Stimulated activated CD8-positive, alpha-beta memory T cell treated with anti-CD3 and anti-CD28 coated beads, Interleukin-2, amount 100 ng/mL, for 1 hour (primary cell): ENCODE measurements at places on chromosomes 2 and 18.
A peak's percentile ranks its signal among the peaks of the same experiment; 100 is the strongest.

DNA sequence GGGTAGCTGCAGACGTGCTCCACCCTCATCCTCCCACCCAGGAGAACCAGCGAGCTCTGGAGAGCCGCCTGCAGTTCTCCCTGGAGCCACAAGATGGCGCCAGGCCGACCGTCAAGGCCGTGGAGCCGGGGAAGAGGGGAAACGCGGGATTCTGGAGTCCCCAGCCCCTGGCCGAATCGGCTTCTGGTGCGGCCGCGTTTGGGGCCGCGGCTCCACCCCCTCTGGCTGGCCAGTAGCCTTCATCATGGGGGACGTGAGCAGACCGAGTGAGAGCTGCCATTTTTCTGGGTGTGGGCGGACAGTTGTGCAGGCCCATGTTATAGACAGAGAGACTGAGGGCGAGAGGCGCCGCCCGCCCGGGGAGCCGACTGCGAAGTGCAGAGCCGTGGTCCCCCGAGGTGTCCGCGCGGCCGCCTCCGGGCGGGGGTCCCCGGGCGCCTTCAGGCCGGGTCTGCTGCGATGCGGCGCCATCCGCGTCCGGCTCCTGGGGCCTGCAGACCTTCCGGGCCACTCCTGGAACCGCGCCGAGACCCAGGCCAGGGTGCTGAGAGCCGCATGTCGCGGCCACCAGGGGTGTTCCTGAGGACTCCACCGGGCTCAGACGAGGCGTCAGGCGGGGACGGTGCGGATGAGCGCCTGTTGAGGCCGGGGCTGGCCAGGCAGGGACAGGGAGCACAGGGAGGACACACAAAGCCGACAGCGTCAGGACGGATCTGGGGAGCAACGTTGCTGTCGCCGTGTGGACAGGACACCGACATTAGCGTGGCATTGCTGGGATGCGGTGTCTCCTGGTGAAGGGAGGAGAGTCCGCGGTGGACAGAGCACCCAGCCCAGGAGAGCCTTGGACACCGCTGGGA, 418.2 kb upstream of the HS6ST1 start:
- peak; percentile 9 for DNase-seq

GRCh38 chr2:67760995-67761394, 301.8 kb downstream of the C1D start:
- DNase-seq = no peak

DNA sequence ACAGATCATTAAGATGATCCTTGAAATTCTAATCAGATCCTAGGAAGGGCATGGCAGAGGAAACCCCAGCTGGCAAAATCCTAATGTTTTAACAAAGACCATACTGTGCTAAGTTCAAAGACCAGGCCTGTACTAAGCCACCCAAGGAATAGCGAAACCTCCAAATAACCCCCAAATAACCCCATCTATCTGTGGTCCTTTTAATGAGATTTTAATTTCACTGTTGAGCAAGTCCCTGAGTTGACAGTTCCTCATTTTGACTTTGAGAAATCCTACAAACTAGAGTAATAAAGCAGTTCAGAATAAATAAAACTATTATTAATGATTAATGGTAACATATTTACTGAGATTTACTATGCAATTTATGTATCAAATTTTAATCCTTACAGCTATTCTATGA, 259.8 kb downstream of the STK39 start:
- no peak for DNase-seq

- DNase-seq = no peak
These were observed 20.4 kb upstream of the MTERF4 start for GRCh38 chr2:241122376-241123002.

GRCh38 chr2:241741016-241741415, 6.6 kb downstream of the D2HGDH start:
- DNase-seq = no peak

DNA sequence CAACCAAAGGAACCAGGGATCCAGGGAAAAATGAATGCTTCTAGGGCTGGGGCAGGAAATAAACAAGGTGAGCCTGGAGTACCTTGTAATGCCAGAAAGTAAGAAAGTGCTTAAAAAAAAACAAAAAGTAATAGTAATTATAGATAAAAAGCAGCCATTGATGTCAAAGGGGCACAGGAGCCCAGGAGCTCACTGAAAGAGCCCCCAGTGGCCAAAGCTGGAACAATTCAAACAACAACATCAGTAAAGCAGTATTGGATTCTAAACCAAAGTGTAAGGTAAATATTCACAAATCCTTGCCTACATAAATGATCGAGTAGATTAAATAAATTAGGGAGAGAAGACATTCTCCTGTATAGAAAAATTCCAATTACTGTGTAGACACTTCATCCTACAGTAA, 114.3 kb upstream of the ARL4C start:
- DNase-seq = no peak

- DNase-seq = no peak
These were observed 1779.7 kb upstream of the CELF4 start for GRCh38 chr18:39345321-39345720.

- DNase-seq = no peak
These were observed 60.8 kb upstream of the TXNDC2 start for GRCh38 chr18:9824952-9825371.

DNA sequence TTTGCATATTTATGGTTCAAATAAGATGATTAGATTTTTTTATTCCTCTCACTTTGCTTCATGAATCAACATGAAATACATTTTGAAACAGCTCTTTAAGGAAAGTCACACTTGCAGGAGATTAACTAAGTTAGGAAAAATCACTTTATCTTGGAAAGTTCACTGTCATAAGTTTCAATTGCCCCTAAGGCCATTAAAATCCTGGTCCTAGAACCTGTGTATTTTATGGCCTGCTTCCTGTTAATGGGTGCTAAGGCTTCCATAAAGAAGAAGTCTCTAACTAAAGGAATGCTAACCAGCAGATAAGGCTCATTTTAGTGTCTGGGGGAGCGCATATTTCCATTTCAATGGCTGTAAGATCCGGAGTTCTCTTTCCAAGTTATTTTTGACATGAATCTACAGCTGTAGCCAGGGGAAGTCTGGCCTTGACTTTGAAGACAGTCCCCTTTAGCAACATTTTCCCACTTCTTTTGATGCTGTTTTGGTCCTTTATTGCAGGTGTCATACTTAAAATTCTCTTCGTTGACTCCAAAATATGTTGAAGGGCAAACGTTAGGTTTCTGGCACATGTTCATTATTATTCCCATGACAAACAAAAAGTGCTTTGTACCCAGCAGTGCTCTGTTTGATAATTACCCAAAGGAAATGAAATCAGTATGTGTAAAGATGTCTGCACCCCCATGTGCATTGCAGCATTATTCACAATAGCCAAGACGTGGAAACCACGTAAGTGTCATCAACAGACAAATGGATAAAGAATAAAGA, 34.4 kb upstream of the SH3BP4 start:
- DNase-seq = no peak

DNA sequence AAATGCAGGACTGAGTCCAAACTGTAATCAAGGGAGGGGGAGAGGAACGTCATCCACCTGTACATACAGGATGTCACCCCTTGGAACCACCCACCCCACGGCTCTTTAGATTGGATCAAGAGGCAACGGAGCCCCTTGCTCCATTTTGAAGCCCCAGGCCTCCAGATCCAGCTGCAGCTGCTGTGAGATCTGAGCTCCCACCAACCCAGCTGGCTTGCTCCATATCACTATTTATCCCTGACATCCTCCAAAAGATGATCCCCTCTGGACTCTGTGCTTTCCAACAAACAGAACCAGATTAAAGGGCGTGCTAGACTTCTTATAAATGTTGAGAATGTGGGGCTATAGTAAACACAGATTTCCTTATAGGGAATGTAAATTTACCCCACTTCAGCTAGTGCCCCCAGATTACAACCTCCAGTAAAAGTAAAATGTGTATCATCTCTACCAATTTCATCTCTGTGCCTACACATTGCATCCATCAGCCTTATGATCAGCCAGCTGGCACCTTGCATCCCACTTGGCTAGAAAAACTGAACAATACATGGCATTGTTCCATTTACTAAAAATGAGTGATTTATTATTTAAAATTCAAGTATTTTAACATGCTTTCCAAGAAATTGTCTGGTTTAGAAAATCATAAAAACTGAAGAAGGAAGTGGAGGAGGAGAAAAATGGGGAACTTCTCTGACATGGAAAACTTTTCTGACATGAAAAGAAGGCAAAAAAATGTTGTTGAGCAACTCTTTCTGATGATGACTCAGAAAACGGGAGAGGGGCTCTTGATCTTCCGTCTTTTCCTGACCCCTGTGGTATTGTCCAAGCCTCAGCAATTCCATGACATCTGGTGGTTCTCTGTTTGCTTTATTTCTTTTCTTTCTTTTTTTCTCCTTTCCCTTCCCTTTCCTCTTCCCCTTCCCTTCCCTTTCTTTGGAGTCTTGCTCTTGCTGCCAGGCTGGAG, 262.6 kb upstream of the THUMPD2 start:
- no peak for DNase-seq

DNA sequence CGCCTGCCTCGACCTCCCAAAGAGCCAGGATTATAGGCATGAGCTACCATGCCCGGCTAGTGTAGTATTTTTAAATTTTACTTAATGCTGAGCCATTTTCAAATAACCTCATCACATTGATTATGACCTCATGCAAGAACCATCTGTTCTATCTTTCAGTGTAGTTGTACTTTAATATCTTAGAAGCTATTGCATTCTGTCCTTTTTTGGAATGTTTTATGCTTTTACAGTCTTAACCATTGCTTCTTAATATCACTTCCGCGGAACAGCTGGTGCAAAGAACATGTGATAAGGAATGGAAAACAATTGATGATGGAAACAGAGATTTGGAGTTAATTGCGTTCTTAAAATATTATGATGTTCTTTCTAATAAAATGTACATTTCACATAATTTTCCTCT, 2.7 kb downstream of the GEN1 start:
- no peak for DNase-seq

GRCh38 chr2:189302274-189302948, 122.8 kb upstream of the COL5A2 start:
- no peak for DNase-seq

- no peak for DNase-seq
These were observed 34.5 kb downstream of the TMEM182 start for GRCh38 chr2:102796337-102796736.

GRCh38 chr18:10314066-10314465, 140.4 kb upstream of the APCDD1 start:
- no peak for DNase-seq

DNA sequence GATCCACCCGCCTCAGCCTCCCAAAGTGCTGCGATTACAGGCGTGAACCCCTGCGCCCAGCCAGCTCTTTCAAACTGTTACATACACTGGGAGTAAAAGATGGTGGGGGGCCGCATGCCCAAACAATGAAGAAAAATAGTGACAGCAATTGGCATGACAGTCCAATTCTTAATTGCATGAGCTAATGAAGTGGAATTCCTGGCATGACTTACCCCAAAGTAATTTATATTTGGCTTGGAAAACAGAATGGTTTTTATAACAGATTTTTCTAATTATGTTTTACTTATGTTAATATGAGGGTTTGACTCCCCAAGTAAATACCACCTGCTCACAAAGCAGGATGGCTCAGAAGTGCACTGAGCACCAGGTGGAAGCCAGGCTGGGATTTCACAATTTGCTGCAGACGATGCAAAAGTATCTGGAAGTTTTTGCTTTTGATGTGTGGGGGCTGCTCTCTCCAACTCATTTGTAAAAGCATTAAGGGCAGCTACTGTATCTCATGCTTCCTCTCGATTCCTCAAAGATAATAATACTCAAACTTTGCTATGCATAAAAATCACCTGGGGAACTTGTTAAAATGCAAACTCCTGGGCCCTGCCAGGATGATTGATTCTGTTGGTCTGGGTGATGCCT, 24.0 kb upstream of the ATG16L1 start:
- no peak for DNase-seq

DNA sequence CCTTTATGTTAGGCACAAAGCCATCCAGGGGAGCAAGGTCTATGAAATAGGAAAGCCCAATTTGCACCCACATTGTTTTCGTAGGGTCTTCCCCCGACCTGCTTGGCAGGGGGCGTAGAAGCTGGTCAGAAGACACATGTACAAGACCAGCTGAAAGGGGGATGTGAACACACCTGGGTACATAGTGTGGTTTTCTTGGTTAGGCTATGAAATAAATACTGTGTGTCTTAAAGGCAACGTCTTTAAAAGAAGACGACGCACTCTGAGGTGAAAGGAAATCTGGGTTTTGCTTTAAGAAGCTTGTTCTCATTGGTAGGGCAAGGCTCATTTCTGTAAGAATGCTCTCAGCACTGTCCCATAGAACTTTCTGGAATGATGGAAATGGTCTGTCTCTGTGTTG, 60.0 kb upstream of the KLF7 start:
- DNase-seq = no peak

GRCh38 chr2:183371545-183371944, 247.3 kb downstream of the NUP35 start:
- DNase-seq = no peak

DNA sequence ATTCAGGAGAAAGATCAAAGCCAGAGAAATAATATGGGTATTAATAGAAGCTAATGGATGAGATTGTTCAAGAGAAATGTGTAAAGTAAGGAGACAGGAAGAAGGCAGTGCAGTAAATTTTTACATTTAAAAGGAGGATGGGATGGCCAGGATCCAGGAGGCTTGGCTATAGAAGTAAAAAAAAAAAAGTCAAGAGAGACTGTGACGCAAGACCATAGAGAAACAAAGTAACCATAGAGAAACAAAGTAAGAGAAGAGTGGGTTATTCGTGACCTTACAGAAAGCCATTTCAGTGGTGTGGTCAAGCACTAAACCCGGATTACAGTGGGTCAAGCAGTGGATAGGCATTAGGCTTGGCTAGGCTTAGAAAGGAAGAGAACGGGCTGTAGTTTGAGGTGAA, 10.5 kb upstream of the FAM171B start:
- no peak for DNase-seq

GRCh38 chr2:129734343-129735034, 245.0 kb upstream of the RAB6C start:
- DNase-seq = no peak

DNA sequence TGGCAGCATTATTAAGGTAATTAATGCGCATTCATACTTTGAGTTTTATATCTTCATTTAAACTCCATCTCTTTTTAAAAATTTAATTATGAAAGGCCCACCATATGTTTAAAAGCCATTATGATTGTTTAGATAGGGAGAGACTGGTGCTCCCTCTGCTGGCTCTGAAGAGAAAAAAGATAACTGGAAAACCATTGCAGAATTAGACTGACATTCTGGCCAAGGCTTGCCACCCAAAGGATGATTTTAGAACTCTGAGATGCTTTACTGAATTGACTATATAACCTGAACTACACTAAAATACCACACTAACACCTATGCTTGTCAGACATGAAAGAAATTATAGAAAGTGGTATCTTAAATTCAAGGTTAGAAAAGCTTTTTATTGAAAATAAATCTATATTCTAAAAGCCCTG, 127.6 kb upstream of the SPOPL start:
- DNase-seq = no peak

- DNase-seq = no peak
These were observed 290.2 kb upstream of the TCF4 start for GRCh38 chr18:55878224-55878623.

DNA sequence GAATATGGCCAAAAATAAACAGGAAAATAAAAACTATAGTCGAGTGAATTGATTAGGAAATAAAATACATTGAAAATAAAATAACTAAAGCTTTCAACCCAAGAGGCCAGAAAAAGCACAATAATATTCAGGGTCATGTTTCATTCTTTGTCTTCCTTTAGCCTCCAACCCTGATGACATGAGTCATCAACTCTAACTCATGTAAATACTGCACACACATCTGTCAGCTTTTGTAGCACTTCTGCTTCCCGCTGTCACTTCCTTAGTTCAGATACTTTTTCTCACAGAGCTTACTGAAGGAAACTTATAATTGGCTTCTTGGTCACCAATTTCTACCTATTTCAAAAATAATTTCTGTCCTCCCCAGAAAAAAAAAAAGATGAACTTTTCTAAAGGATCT, 112.8 kb downstream of the UPP2 start:
- no peak for DNase-seq
